WERI-Rb-1 (cell line): ENCODE measurements at places on chromosomes 13 and 19.

DNA sequence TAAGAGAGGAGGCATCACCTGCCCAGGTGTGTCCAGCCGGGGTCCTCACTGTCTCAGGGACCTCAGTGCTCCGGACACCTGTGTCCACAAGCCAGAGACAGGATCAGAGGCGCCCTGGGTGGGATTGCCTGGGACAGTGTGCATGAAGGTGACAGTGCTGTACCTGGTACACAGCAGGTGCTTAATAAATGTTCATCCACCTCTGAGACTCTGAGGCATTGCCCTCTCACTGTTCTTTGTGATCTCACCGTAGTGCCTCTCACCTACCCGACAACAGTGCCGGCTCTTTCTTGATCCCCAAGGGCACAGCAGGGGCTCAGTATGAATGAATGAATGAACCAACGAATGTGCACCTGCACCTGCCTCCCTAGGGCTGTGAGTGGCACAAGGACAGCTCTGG lies 9.2 kb downstream of the RDH13 start:
- no peak for DNase-seq

GRCh38 chr13:28324181-28324789 lies 170.6 kb downstream of the FLT1 start:
- peak; percentile 90 for DNase-seq

DNA sequence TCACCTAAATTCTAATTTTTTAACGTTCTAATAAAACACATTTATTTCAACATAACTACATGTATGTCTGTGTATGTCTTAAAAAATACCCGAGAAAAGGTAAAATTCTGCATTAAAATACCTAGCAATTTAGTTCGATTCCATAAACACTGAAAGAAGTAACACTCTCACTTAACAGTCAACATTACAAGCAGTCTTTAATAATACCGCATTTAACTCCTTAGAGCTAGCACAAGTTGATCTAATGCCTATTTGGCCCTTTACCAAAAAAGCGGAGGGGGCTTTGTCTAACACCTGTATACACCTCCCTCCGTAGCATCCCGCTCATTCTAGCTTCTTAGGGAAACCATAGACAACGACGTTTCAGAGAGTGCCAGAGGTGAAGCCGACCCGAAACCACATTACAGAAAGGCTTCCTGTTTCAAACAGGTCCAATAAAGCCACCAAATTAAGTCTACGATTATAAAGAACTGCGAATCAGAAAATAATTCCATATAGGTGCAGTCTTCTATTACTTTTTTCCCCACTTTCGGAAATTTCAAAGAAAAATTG lies 1.2 kb downstream of the SPART start:
- DNase-seq = no peak

DNA sequence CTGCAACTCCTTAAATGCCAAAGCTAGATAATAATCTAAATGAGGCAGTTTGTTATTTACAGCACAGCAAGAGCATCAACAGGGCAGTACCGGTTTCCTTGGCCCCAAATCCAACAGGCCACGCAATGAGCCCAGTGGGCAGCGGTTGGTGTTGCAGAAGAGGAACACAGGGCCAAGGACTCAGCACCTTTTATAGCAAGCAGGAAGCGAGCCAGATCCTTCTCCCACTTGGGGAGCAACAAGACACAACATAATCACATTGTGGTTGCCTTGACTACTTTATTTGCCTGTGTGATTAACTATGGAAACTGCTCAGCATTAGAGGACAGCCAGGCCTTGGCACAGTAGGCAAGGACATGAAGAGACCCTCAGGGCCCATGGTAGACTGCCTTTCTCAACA lies 67.1 kb upstream of the HTR2A start:
- DNase-seq = no peak

GRCh38 chr13:112761701-112762689 lies 72.2 kb downstream of the ATP11A start:
- DNase-seq = no peak

- DNase-seq = no peak
These were observed 68.2 kb downstream of the STK24 start for GRCh38 chr13:98508685-98509084.

GRCh38 chr13:47100214-47100853 lies 203.5 kb upstream of the HTR2A start:
- no peak for DNase-seq

GRCh38 chr13:28282451-28282850 lies 144.1 kb downstream of the PAN3 start:
- no peak for DNase-seq

DNA sequence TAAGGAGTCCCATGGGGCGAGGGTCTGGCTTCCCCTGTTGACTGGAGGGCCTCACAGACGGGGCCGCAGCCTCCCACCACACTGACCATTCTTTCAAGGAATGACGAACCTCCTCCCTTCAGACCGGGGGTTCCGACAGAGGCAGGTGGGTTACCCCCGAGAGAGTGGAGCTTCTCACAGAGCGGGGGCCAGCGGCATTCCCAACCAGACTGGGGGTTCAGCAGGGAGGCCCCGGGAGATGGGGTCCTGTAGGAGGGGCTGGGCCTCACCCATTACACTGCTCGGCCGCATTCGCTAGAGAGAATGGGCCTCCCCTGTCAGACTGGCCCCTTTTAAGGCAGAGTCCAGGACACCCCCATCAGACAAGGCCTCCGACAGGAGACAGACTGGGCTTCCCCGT lies 15.6 kb upstream of the C2CD4C start:
- no peak for DNase-seq

DNA sequence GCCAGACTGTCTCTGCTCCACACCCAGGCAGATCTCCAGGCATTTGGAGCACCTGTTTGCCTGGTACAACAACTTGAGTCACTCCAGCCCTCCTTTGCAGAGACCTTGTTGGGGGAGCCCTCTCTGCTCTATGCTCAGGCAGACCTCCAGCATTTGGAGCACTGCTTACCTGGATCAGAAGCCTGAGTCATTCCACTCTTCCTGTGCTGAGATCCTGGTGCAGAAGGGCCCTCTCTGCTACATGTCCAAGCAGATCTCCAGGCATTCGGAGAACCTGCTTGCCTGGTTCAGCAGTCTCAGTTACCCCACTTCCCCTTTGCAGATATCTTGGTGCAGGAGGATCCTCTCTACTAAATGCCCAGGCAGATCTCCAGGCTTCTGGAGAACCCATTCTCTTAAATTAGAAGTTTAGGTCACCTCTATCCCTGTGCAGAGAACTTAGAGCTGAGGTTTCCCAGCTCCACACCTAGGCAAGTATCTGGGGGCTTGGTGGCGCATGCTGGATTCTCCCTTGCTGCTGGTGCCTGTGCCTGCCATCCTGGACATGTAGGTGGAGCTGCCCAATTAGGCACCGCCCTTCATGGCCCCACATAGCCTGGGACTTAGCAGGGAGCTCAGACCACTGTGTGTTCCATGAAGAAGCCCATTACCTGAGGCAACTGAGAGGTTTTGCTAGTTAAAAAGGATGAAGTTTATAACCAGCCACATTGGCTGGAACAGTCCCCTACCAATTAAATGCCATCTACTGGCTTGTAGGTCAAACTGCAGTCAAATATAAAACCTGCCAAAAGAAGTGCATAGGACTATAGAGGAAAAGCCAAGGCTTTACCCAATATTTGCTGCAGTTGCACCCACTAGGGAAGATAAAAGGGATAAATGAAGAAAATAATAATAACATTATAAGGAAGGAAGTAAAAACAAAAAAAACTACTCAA lies 97.6 kb upstream of the SLITRK6 start:
- DNase-seq = no peak
